ENCODE measurements at places on chromosomes 4 and X.

GRCh38 chrX:32597777-32598176, 613.6 kb downstream of the DMD start:
- DNase-seq = no peak

- DNase-seq = no peak
Measured at GRCh38 chrX:153406903-153407302, 4.4 kb upstream of the ZFP92 start.

DNA sequence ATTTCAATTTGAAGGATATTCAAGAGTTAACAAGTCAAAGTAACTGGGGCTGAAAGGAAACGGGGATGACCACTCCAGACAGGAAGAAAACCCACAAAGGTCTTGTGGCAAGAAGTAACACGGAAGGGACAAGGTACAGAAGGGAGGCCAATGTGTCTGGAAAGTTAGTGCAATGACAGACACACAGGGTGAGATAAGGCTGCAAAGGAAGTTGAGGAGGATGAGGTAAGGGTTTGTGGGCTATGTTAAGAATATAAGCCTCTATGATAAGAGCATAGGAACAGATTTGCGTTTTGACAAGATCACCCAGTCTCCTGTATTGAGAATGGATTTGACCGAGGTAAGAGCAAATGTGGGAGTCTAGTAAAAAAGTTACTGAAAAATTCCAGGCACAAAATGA, 21.9 kb upstream of the EMCN start:
- no peak for DNase-seq

DNA sequence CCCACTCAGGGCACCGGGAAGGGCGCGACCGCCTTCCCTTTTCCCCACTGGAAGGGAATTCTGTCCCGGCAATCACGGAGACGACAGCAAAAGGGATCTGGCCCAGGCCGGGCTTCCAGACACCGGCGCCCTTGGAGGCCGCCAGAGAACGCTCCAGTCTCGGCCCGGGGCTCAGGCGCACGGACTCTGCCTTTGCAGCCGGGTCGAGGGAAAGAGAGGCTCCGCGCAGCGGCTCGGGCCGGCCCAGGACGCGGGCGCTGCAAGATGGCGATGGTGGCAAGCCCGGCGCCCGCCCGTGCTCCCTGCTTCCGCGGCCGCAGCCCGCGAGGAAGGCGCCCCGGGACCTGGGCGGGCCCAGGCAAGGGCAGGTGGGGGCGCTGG, 1.1 kb downstream of the CTBP1 start:
- no peak for DNase-seq

DNA sequence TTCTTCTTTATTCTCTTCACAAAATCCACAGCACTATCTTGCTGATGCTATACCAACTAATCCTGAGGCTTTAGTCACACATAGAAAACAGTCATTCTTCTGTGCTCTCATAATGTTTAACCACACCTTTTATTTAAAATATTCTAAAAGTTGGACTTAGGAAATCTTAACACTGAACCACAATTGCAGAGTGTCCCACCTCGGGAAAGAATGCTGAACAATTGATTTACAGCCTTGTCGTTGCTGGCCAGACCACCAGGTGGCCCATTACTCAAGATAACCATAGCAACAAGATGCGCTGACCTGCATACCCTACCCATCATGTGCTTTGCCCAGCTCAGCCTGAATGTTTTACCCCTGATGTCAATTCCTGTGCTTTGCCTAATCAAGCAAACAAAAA, 100.8 kb downstream of the ARSJ start:
- no peak for DNase-seq

DNA sequence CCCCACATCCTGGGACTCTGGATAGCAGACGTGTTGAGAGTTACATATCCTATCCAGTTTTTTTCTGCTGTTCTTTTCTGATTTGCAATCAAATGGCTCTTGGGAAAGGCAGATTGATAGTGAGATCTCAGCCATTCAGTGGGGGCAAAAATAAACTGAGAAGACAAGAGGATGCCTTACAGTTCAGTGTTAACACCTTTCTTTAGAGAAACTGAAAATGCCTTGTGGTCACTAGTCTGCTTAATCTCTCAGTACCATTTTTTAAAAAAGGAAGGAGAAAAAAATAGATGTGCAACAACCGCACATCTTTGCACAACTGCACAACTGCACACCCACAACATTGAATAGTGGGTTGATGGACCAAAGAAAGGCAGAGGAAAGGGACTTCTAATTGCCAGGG, 109.3 kb downstream of the ARHGEF9 start:
- no peak for DNase-seq

GRCh38 chr4:177079327-177079726, 230.3 kb upstream of the NEIL3 start:
- no peak for DNase-seq

DNA sequence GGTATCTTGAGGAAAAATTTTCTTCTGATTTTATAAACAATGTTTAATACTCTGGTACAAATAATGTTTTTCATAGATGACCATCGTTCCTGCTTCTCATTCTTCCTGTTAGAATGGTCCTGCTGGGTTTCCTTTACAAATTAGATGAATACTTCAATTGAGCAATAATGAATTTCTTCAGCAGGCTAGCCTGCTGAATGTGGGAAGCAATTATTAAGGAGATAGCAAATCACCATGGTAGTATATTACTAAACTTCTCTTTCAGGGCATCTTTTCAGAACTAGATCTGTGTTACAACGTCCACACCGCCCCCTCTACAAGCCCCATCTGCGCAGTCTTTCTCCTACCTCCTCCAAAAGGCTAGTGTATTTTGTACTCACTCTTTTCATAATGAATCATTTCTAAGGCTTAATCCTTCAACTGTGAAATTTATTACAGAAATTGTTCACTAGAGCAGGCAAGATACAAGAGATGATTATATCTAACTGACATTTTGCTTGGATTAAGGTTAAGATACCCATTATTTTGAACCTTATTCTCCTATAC, 38.4 kb downstream of the GPRIN3 start:
- no peak for DNase-seq

DNA sequence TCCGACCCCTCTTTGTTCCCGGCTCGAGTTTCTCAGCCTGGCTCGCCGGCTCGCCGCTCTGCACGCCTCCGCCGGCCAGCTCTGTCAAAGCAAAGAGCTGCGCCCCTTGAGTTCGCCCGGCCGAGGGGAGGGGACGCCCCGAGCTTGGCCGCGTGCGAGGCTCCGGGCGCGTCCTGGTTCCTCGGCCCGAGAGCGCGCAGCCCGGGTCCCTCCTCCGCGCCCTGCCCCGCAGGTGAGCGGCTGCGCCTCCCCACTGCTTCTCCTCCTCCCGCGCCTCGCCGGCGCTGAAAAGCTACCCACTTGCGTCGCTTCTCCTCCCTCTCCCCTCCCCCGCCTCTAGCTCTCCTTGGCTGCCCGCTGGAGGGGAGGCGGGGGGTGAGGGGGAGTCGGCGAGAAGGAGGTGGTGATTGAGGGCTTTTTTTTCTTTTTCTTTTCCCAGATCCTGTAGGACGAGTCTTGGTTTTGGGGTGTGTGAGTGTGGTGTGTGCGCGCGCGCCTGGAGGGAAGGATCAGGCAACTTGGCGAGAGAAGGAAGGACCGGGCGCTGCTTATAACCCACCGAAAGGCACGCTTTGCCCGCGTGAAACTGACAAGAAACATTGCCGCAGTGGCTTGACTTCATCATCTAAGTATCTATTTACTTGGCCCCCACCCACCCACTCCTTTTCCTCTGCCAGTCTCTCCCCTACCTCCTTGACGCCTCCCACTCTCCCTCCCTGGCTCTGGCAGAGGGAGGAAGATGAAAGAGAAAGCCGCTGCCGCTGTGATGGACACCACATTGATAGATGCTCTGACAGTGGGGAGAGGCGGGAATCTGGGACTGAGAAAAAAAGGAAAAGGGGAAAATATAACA, at the start of gene LEF1:
TSS of gene LEF1 (minus strand) at position 262 of the 853 bp plus-strand sequence. CDS start 1,165 bp downstream, outside the sequence.
- peak; percentile 70 for DNase-seq

GRCh38 chr4:175048906-175049305, 130.7 kb downstream of the ADAM29 start:
- DNase-seq = no peak

GRCh38 chr4:8779490-8779932, 92.1 kb downstream of the HMX1 start:
- no peak for DNase-seq

DNA sequence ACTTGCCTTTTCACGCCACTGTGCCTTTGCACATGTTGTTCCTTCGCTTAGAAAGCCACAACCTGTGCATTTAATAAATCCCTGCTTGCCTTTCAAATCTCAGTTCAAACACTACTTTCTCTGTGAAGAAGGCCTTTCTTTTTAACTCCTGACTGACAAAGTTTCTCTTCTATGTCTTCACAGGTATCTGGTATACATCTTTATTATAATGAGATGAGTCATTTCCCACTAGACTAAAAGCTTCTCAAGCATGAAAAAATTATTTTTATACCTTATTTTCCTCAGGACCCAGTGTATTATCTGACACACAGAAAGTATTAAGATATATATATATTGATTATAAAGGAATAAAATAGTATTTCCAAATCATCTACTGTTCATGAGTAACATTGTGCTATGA, 189.9 kb downstream of the TBCK start:
- DNase-seq = no peak

GRCh38 chrX:107686026-107686425, 57.7 kb downstream of the PRPS1 start:
- DNase-seq = no peak

- no peak for DNase-seq
Measured at GRCh38 chr4:180350901-180351300, 1892.3 kb upstream of the TENM3 start.

GRCh38 chrX:151982222-151982621, 7.7 kb upstream of the GABRE start:
- no peak for DNase-seq

- no peak for DNase-seq
Measured at GRCh38 chrX:103681443-103681842, 5.1 kb downstream of the MORF4L2 start.

GRCh38 chr4:91359041-91360031, 944.4 kb upstream of the GRID2 start:
- no peak for DNase-seq

GRCh38 chrX:110162867-110163266, 155.0 kb downstream of the AMMECR1 start:
- no peak for DNase-seq

GRCh38 chrX:136647677-136648360, at the start of gene CD40LG:
TSS of gene CD40LG (plus strand) at chrX:136648158. CDS start at chrX:136648249, 91 bp downstream.
- DNase-seq = peak; percentile 49

DNA sequence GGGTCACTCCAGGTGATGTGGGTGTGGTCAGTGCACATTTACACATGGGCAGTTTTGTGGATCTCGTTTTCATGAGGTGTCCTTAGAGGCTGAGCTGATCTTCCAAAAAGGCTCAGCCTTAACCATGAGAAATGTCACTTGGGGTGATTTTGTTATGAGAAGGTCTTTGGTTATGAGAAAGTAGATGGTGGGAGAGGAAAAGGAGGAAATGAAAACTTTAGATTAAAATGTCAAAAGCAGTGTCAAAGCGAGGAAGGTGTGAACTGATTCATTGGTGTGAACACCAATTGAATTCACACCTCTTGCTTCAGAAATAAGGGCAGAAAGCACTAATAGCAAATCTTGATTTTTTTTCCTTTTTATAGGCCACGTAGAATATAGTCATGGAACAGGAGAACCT, 100.2 kb upstream of the ANXA3 start:
- DNase-seq = no peak

DNA sequence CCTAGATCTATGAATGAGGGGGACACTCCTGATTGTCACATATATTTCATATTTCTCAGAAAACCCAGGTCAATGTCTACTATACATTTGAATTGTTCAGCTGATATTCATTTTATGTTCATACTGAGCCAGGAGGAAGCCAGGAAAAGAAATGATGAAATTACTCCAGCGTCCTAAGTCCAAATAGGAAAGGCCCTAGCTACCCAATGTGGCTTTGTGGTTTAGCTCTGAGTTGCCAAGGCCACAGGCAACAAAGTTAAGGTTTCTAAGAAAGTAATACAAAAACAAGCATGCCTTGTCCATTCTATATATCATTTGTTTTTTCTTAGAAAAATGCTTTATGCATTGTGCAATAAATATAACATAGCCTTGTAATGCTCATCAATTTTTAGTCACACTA, 4.5 kb upstream of the CSN2 start:
- DNase-seq = no peak

GRCh38 chr4:102869569-102870197, 891 bp downstream of the CISD2 start:
- DNase-seq = peak; percentile 67

DNA sequence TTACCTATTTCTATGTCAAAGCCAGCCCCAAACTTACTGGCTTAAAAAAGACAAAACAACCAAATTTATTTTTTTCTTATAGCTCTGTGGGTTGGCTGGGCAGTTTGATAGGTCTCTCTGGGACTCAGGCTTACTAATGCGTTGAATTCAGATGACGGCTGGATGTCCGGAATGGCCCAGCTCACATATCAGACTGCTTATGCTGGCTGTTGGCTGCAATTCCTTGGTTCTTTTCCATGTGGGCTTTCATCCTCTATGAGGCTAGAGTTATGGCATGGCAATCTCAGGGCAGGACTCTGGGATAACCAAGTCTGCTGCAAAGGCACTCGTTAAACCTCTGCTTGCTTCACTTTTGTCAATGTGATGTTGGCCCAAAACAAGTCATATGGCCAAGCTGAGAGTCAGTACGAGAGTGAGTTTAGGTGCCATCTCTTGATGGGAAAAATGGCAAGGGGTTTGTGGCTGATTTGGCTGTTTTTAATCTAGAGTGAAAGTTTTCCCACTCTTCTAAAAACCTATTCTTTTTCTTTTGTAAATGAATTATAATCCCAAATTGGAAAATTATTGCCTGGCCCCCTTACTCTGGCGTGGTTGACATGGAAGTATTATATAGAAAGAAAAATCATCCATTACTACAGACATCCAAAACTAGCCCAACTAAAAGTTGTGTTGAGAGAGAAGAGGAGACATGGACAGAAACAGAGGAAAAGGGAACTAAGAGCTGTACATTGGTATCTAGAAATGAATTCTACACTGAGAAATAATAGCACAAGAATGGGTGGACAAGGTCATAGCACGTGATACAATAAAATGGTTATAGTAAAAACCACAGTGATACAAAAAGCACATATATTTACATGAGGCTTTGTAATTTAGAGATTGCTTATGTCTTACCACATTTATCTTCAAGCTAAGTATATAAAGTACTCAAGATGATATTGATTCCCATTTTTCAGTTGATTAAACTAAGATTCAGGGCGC, 6.6 kb downstream of the PRIMPOL start:
- no peak for DNase-seq

GRCh38 chr4:72295966-72296557, 264.3 kb downstream of the NPFFR2 start:
- DNase-seq = no peak

- no peak for DNase-seq
Measured at GRCh38 chr4:52014903-52015302, 5.3 kb downstream of the LRRC66 start.

GRCh38 chr4:110155654-110156053, 42.8 kb downstream of the ELOVL6 start:
- DNase-seq = no peak

- no peak for DNase-seq
Measured at GRCh38 chr4:71288875-71289274, 49.9 kb upstream of the SLC4A4 start.

- no peak for DNase-seq
Measured at GRCh38 chr4:40630335-40631021, 814 bp upstream of the RBM47 start.

DNA sequence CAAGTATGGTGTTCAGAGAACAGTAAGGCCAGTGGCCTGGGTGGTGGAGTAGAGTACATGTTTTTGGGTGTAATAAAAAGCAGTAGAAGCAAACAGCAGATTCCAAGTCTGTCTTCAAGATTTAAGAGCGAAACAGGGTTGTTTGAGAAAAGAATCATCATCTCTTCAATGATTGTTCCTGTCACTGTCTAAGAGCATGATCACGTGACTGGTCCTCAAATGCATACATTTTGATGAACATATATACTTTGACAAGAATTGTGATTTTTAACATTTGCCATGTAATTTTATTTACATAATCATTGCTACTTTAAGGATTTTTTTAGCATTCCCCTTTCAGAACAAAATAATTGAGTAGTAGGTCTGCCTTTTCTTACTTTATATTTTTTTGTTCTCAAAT, 252.6 kb upstream of the GPR101 start:
- no peak for DNase-seq

Measured in activated naive CD4-positive, alpha-beta T cell treated with Interleukin-2 at 50 U/mL for 16 hours (primary cell).